Right ventricle myocardium inferior (tissue), 1 donor: ENCODE measurements at places on chromosomes 6 and 20. TPM values are rescaled to one million over a fixed set of nuclear protein-coding genes. Genes with fewer than 3 reads are reported as not detected.

Gene DPPA5
- total RNA-seq, result not detected

DNA sequence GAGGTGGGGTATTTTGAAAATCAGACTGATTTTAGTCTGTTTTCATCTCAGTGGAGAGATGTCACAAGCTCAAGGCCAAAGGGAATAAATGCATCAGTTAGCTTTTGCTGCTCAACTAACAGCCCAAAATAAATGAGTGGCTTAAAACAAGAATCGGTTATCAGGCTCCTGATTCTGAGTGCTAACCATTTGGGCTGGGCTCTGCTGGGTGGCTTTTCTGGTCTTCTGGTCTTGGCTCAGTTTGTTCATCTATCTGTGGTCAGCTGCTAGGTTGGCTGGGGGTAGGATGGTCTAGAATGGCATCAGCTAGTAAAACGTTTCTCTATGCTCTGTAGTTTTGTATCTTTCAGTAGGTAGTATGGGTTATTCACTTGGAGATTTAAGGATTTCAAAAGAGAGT is 357.5 kb upstream of the JAG1 start:
- no peak for DNase-seq

Gene RHAG
- 0.76 TPM for total RNA-seq

DNA sequence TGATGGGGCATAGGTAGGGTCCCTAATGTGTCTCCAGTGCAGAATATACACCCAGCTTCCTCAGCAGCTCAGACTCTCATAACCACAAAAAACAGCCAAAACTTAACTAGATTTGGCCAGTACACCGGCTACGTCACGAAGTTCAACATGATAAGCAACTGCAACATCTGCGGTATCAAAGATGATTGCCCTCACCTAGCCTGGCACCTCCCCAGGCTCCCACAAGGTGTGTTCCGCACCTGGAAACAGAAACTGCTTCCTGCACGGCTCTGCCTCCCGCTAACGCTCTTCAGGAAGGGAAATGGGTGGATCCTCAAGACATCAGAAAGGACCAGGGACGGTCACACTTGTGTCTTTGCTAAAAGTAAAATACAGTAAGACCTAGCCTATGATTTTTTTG is 9.5 kb downstream of the TXNDC5 start:
- no peak for DNase-seq

DNA sequence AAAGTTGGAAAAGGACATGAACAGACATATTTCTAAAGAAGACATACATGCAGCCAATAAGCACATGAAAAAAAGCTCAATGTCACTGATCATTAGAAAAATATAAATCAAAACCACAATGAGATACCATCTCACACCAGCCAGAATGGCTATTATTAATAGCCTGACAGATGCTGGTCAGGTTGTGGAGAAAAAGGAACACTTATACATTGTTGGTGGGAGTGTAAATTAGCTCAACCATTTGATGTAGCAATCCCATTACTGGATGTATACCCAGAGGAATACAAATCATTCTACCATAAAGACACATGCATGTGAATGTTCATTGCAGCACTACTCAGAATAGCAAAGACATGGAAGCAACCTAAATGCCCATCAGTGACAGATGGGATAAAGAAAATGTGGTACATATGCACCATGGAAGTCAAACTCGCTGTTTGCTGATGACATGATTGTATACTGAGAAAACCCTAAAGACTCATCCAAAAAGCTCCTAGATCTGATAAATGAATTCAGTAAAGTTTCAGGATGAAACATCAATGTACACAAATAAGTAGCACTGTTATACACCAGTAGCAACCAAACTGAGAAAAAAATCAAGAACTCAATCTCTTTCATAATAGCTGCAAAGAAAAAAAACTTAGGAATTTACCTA is 196.8 kb downstream of the ADGB start:
- DNase-seq, result no peak

Gene PPP1R14C
- 129 TPM for total RNA-seq

- DNase-seq, result no peak
These were observed 32.1 kb upstream of the COL21A1 start for GRCh38 chr6:56279331-56280080.

Gene LAMP5
- total RNA-seq, result not detected

DNA sequence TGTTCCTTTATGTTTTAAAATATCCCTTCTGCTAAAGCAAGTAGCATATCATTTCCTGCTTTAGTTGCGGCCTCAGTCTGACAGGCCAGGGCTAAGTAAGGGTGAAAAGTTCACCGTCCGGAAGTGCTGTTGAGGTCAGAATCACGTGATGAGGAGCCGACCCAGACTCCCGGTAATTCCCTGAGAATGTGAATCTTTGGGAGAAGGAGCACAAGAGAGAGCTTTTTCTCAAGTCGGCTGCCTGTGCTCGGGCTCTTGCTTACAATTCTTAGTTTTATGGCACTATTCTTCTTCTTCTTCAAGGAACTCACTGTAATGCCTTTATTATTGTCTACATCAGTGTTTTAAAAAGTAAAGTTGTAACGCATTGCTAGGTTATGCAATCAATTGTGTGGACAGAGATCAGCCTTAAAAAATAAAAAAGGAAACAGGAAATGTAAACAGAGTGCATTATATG is 309.3 kb downstream of the PRL start:
- DNase-seq, result peak; percentile 70

- DNase-seq, result no peak
These were observed 17.7 kb downstream of the UTRN start for GRCh38 chr6:144302701-144303372.

Gene TRIM10
- not detected for total RNA-seq

Gene IL22RA2
- total RNA-seq, result not detected

Gene MROH8
- 3.7 TPM for total RNA-seq

Gene GPR6
- total RNA-seq, result not detected

DNA sequence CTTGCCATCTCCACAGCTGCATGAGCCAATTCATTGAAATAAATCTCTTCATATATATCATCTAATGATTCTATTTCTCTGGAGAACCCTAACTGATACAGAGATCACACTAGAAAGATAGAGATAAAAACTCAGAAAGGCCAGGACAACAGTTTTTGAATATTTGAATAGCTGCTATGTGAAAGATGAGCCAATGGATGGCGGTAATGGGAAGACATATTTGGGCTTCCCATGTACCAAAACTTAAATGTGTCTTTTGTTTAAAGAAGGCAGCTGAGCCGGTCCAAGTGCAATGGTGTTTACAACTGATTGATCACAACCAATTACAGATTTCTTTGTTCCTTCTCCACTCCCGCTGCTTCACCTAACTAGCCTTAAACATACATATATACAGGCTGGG is 35.1 kb downstream of the SGK1 start:
- DNase-seq, result no peak

Gene CD40
- total RNA-seq, result 8.0 TPM

DNA sequence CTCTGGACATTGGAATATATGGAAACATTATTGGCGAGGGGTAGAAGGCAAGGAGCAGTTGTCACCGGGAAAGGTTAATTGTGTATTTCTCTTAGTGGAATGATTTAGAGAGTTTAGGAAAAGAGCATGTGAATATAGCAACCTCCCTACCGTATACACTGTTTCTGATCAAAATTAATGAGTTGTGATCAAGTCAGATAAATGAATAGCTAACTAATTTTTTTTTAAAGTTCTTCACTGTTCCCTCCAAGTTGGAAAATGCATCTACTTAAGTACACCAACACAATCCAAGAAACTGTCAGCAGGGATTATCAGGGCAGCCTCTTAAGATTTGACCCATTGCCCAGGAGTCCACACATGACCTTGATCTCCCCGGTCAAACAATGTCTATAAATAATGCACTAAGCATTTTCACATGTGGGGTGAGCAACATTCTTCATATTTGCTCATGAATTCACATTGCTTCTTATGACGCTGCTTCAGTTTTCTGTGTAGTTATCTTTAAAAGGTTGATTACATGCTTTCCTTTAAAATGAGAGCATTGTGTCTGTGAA is 680.8 kb upstream of the NRSN1 start:
- DNase-seq, result no peak

Gene GNRH2
- not detected for total RNA-seq

Gene TTI1
- 12.4 TPM for total RNA-seq

DNA sequence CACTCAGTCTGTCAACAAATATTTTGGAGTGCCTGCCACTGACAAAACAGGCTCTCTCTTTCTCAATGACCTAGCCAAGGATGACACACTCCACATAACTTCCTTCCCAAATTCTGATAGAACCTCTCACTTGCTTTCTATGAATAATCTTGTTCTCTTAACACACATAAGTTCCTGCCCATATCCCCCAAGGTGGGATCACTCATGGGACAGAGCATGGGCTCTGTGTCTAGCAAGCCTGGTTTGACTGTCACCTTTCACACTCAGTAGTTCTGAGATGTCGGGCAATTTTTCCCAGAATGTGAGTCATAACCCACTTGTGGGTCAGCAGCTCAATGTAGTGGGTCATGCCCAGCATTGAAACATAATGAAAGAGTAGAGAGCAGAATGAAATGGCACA is 78.1 kb downstream of the LRFN2 start:
- no peak for DNase-seq

GRCh38 chr6:113662688-113663333 is 194.3 kb upstream of the MARCKS start:
- DNase-seq, result no peak

DNA sequence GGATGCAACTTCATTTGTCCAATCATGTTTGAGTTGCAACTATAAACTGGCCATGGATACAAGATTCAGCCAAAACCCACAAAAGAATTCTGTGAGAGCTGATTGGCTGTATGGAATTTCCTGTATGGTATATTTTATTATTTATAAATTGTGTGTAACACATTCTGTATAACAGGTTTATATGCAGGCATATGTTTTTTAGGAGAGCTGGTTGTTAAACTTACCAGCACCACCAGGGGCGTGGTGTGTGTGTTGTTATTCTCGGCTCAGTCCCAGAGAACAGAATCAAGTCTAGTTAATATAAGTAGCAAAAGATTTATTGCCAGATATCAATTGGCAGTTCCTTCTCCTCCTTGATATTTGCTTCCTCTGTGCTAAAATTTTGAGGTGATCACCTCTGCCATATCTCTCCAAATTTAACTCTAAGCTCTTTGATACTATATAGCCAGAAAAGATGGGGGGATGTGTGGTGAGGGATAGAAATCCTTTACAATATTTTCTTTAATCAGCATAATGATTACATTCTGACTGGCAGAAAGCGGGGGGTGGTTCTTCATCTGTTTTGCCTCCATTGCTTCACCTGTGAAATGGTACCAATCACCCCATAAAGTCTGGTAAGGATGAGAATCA is 22.9 kb downstream of the CNBD2 start:
- no peak for DNase-seq

DNA sequence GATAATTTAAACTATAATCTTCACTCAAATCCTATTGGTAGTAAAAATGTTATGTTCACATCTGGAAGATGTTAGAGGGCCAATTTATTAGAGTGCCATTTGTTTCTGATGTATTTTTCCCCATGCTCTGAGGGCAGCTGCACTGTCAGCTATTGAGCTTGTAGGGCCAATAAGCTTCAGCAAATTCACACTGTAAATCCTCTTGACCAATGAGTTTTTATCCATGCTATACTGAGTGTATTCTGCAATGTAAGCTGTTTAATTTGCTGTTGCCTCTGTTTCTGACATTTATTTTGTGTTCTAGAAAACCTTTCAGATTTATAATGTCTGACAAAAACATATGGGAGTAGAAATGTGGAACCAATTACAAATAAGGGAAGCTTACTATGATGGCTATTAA is 62.6 kb downstream of the OGFRL1 start:
- no peak for DNase-seq

GRCh38 chr20:48702455-48702913 is 125.3 kb downstream of the PREX1 start:
- DNase-seq, result no peak

DNA sequence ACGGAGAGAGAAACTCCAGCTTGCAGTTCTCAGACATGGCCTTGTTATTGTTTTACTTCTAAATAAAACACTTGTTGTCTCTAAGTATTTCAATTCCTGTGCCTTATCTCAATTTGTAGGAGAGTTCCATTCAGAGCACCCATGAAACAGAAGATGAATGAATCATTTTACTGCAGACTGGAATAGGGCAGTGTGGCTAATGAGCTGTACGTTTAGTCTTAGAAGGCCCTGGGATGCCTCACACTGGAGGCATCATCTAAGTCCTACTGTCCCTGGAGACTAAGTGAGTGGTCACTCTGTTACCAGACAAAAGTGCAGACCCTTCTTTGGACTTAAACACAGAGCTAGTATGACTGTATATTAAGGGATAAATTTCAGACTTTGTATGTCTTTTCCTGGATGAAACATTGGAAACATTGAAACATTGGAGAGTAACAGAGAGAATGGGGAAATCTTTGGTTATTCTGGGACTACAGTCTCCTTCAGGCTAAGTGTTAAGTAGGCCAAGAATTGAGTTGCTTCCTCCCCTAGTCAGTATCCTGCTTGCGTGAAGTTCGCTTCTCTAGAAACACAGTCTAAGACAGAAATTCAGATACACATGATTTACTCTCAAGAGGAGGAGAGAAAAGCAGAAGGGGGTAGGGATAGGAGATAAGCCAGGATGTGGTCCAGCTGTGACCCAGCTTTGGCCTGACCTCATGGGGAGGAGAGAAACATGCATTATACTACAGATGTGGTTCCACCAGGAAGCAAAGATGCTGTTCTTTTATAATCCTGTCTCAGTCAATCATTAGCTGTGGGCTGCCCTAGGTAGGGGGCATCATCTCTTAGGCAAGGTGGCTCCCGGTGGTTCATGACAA is 167.4 kb upstream of the BMP2 start:
- no peak for DNase-seq

Gene EDN3
- not detected for total RNA-seq

DNA sequence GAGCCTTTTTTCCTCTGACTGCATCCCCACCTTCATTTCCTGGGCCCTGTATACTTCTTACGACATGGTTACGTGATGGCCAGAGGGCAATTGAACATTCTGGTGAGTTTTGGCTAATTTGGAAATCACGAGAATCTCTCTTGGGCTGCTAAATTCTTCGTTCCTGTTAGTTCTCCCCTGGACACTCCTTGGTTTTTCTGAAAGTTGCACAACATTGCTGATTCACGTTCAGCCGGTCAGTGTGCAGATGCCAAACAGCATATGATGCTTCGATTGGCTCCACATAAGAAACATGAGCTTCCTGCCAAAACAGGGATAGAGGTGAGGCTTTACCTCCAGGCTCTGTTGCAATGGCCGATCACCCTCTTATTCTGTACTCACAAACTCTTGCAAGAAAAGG is 119.4 kb upstream of the LY86 start:
- no peak for DNase-seq

DNA sequence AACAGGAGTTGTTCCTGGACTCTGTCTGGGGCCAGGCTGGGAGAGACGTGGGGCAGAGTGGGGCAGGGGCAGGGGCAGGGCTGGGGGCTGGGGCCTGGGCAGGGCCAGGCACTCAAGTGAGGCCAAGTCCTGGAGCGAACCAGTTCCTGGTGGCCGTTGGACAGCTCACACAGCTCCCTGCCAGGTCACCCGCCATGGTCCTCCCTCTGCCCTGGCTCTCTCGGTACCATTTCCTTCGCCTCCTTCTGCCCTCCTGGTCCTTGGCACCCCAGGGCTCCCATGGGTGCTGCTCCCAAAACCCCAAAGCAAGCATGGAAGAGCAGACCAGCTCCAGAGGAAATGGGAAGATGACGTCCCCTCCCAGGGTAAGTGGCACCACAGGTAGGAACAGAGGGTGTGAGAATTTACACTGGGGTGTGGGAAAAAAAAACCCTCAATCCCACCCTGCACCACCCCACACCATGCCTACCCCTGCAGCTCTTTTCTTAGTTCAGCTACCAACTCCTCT is at the start of gene MCCD1:
MCCD1 (plus strand) TSS at position 142 of the 508 bp plus-strand sequence; CDS start at position 195, 53 bp downstream.
- DNase-seq, result no peak
